ENCODE measurements at places on chromosomes 2 and 18.
A peak's percentile ranks its signal among the peaks of the same experiment; 100 is the strongest.

DNA sequence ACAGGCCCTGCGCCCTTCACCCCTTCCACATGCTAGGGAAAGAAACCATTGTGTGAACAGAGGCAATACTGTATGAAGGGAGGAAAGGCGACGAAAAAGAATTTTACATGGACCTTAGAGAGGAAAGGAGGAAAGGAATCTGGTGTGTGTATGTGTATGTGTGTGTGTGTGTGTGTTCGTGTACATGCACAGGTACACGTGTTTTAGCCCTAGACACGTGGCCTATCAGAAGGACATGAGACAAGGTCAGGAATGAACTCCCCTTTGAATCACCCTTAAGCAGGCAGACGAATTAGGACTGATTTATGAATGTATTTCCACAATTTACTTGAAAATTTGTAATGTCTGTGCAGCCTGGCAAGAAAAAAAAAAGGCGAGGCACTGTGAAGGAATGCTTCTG, 276.0 kb downstream of the ZNF516 start:
- no peak for DNase-seq

- DNase-seq, result no peak
Observed at GRCh38 chr2:51903728-51904127, 871.8 kb upstream of the NRXN1 start.

- no peak for DNase-seq
Observed at GRCh38 chr2:208025814-208026184, 472 bp upstream of the PLEKHM3 start.

- DNase-seq, result no peak
Observed at GRCh38 chr18:21774722-21775121, 34.1 kb downstream of the MIB1 start.

- DNase-seq, result no peak
Observed at GRCh38 chr2:101777337-101777736, 79.8 kb downstream of the MAP4K4 start.

- DNase-seq, result no peak
Observed at GRCh38 chr2:170771421-170771937, 1.3 kb downstream of the ERICH2 start.

- DNase-seq, result no peak
Observed at GRCh38 chr2:150601280-150602038, 114.0 kb upstream of the RND3 start.

DNA sequence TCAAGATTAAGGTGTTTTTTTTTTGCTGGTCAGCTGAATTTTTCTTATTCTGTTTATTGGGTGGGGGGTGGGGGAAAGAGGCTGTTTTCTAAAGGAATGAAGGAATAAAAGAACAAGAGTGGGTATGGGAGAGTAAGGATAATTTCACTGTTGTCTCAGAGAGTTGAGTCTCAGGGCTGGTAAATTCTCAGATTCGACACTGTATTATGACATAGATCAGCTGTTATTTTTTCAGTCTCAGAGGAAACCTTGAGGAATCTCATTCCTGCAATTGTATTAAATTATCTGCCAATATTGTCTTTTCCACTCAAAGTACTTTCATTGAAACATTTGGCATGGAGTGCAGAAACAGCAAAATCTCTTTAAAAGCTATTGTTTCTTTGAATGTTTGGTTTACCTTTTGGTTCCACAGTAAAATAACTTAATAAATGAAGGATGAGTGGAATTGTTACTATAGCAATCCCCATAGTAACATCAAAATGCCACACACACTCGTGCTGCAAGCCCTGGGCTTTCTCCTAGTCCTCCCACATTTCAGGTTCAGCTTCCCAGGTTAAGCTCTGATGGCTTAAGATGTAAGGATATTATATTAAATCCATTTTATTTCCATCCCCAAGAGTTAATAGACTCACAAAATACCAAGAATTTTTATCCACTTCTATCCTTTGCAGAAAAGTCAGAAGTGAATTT, 478.7 kb upstream of the TCF4 start:
- no peak for DNase-seq

DNA sequence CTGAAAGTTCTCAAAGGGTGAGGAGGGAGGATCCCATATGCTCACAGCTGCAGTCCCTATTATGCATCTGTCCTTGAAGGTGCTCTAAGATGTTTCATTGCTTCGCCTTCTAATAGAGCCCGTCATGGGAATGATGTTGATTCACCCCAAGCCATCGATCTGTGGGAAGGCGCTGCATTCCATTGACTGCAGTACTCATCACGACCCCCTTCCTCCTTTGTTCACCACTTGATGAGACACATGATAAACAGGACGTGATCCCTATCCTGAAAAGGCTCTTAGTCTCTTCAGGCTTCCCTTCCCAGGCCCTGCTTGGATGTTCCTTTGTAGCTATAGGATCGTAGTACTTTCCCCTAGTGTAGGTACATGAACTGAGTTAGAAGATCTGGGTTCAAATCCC, 181.8 kb downstream of the AGPS start:
- DNase-seq, result no peak

GRCh38 chr2:126653761-126654160, 2.2 kb upstream of the GYPC start:
- DNase-seq, result no peak

- DNase-seq, result peak; percentile 65
Observed at GRCh38 chr2:200966770-200967169, 3.3 kb upstream of the ORC2 start.

DNA sequence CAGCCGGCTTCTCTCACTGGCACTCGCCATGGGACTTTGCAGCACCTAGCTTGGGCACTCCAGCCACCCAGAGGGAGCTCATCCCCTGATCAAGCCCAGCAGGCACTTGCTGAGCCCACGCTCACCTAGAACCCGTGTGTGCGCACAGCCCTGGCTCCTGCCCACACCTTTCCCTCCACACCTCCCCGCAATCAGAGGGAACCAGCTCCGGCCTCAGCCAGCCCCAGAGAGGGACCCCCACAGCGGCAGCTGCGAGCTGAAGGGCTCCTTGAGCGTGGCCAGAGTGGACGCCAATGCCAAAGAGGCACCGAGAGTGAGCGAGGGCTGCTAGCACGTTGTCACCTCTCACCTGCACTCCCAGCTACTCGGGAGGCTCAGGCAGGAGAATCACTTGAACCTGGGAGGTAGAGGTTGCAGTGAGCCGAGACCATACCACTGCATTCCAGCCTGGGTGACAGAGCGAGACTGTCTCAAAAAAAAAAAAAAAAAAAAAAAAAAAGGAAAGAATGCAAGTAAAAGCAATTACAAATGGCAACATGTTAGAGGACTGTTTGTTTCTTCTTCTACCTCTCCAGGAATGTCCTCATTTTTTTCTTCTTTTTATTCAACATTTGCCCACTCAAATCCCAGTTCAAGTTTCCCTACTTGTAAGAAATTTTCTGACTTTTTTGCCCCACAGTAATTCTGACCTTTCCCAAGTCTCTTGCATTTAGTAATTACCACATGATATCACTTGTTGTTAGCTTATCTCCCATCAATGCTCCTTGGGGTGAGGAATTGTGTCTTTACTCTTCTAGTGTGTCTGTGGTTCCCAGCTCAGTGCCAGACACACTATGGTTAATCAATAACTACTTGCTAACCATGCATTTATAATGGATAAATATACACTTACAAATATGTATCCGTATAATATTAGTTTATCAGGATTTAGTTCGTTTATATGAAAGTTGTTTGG, 40.6 kb upstream of the ST3GAL5 start:
- no peak for DNase-seq

DNA sequence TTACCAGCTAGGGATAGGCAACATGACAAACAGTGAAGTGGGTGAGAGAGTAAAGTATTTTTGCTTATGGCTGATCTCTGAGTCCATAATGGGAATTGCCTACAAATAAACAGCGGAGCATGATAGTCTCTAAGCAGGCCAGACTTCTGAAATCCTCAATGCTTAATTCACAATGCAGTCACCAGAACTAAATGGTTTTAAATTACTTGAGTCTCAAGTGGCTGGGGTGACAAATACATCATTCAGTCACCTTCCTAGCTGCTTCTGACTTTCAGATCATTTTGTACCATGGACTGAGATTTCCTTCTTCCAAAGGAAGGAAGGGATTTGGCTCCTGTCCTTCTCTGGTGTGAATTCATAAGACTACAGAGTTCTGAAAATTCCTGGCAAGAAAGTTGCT, 82.8 kb upstream of the RMP24 start:
- no peak for DNase-seq

DNA sequence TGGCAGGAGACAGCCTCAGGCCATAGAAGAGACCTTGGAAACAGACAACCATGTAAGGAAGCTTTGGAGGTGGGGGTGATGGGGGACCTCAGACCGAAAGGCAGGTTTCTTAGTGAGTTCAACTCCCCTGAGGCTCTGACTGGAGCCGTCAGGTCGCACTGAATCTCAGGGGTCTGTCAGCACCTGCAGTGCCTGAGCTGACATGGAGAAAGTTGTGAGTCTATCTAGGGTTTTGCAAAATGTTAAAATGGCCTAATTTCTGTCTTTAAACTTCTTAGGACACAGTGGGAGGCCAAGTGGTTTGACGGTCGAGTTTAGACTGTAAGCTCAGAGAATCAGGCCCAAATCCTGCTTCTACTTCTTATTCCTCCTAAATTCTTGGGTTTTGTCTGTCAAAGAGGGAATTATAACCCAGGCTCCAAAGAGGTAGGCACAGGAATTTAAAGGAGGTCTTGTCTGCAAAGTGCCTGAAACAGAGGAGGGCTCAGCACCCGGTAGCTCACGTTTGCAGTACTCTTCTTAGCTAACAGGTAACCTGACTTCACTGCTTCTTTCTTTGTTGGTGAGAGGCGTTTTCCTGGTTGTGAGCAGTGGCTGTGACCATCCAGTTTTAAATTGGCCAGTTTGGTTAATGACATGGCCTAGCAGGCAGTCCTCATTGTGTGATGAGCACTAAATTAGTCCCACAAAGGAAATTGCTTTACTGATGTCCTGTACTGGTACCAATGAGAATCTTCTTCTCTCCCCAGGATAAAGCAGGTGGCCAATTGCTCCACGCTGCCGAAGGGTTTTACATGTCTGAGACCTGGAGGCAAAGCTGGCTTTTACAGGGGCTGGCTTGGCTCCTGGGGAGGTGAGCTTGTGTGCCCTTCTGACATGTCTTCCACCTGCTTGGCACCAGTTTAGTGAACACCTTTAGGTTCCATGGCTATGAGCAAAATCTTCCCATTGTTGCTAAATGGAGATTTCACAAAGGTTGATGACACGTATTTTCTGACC, 95.7 kb downstream of the MYCN start:
- no peak for DNase-seq

DNA sequence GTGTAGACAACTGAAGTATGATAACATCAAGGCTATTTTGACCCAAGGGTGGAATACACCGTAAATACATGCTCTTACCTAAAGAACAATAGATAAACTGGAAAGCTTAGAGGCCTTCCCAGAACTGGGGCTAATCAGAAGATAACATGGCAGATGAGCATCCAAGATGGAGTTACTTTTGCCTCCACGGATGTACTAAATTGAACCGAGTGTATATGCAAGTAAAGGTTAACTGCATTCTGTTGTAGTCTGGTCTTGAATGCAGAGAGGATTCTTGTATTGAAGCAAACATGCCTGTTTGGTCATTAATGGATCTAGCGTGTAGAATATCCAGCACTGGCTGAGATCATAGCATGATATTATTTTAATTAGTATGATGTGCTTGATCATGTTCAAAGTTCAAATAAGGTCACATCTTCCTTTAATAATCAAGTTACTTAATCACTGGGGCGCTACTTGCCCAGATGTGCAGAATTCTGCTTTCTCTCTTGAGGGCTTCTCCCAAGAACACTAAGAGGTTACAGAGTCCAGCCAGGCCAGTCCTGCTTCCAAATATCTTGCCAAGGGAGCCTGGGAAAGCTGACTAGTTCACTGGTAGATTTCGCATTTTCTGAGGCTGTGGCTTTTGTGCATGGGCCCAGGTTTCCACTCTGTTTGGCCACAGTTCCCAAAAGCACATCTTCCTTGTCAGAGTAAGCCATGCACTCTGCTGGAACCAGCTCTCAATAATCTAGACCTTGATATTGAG, 37.5 kb upstream of the ACSL3 start:
- no peak for DNase-seq

GRCh38 chr2:17302281-17302680, 216.0 kb downstream of the RAD51AP2 start:
- no peak for DNase-seq

- DNase-seq, result no peak
Observed at GRCh38 chr2:114046866-114047435, 157.1 kb downstream of the ACTR3 start.

DNA sequence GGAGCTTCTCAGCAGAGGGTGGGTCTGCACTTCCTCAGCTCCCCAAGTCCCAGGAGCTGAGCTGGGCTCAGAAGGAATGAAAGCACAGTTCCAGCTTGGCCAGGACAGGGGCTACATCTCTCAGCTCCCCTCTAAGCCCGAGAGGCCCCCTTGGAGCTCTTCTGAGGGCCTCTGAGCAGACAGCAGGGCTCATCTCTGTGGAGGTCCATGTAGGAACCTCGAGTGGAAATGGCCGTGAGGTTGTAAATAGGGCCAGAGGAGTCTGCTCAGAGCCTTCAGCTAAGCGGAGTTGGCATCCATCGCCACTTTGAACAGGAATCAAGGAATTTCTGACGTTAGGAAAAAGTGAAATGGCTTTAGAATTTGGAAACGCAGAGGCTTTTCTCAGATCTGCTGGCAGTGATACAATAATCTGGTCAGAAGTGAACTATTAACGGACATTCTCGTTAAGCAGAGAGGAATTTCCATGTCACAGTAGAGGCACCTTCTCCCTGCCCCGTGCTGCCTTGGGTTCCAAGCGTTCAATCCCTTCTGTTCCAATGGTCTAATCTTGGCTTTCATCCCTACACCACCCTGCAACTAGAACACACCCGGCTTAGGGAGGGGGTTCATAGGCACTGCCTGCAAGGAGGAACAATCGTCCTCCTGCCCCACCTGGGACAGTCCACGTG, 213.9 kb downstream of the NDUFA10 start:
- no peak for DNase-seq

DNA sequence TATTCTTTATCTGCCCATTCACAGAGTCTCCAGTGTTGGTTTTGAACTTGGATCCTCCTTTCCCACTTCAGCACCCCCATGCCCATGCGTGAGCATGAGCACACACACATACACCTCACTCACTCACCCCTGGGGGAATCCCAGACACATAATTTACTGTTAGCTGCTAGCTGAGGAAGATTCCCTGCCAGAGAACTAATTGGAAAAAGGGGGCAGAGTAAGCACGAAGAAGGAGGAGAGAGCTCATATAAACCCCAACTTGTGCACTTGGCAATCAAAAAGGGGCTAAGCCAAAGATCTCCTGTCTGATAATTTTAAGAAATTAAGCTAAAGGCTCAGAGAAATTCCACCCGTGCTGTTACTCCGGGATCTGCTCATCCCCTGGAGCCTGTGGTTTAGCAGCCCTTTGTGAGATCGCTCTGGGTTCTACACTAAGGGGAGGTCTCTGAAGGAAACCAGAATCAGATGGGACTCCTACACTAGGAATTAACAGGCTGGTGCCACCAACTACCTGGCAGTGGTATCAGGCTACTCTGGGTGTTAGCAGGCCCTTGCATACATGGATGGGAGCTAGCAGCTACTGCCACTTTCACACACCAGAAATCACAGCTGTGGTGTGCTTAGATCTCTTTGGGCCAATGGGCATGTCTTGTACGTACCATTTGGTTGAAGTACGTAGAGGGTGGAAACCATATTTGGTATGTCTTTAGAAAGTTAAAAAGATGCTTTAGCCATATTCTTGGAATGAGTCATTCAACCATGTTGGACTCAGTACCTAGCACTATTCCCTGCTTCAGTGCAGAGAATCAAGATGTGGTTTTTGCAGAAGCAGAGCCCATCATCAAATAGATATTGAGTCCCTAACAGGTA, 95.6 kb upstream of the SLC14A2 start:
- DNase-seq, result no peak
